HAP-1 (cell line): ENCODE measurements at places on chromosomes 5 and 9.

DNA sequence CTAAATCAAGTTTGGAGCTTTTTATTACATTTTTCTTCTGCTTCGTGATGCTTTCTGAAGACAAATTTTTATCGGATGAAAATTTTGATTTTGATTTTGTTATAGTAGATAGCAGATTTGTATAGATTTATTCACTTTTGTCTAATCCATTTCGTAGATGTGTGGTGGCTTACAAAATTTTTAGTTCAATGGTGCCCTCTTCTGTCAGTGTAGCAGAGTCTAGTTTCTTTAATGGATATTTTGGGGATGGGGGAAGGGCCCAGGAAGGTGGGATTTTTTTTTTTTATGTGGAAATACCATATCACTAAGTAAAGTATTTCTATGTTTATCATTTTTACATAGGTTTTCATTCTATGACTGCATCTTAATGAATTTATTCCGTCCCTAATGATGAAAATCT, 259.9 kb upstream of the TARS1 start:
- peak; percentile 19 for DNase-seq

DNA sequence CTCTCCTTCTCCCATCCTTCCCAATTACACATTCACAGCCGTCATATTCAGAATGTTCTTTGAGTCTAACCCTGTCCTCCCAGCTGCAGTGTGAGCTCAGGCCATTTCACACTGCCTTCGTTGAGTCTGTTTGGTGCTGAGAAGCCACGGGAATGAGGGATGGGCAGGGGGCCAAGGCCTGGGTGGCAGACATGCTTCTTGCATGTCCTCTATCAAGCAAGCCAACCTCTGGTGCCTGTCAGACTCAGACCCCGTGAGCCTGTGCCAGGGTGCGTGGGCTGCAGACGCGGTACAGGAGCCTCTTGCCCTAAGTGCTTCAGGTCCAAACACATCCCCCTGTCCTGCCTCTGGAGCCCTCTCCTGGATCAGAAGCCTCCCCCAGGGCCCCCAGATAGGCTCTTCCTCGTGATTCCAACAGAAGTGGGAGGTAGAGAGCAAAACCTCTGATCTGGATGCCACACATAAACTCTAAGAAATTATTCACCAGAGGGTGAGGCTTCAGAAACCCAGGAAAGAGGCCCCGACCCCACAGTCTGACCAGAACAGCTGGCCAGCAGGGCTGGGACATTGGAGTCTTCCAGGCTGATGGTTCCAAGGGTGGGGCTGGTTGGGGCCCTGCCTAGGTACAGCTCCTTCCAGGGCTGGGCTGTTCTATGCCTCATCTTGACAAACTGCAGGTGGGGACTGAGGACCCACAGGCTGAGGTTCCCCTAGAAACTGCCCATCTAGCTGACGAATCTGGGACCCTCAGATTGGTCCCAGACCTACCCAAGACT, 46.7 kb upstream of the CDKN2AIPNL start:
- no peak for DNase-seq

GRCh38 chr5:168291342-168291963, at the start of gene WWC1:
TSS of gene WWC1 (plus strand) at chr5:168291645. CDS start at chr5:168292153, 508 bp downstream.
- peak; percentile 90 for DNase-seq

DNA sequence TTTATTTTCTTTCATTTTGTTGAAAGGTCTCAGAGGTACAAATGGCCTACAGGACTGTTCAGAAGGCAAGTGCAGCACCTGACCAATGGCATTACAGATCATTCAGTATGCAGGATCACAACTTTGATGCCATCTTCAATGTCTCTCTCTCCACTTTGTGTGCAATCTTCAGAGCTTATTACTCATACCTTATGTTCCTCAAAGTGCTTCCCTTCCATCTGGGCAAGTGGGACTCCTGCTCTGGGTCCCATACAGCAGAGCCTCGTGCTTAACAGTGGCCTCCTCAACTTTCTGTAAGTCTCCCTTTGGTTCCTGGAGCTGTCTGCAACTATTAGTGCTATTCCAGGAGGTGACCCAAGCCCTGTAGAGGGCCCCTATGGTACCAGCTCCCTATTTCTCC, 358.4 kb upstream of the RPS23 start:
- DNase-seq: no peak

DNA sequence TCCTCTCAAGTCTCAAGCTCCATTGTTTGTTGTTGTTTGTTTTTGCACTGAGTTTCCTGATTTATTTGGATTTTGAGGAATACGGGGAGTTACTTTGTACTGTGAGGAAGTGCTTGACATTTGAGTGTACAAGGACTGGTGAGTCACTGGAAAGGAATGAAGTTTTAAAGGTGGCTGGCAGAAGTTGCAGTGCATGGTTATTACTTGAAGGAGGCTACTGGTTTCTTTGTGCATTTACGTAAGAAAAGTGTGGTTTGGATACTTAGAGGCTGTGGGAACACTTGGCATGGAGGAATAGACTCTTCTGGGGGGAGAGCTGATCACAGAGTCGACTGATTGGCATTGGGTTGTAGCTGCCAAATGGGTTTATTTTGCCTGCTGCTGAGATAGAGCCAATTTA, 919.0 kb downstream of the TAF11L14 start:
- no peak for DNase-seq

DNA sequence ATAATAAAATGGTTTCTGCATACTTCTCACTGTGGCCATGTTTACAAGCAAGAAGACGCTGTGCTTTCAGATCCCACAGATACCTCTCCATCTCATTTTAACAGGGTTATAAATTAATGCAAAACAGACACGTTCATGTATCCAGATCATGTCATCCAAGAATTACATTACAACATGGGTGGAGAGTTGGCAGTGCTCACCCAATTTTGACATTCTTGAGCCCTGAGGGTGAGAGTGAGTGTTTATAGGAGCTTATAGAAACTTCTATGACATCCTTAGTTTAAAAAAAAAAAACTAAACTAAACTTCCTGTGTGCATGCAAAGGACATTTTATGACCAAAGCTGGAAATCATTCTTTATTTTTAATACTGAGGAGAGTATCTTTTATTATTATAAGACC, 9.1 kb downstream of the PRKACG start:
- DNase-seq: no peak

GRCh38 chr5:129124608-129125007, 30.1 kb downstream of the ISOC1 start:
- no peak for DNase-seq

- peak; percentile 79 for DNase-seq
Measured at GRCh38 chr5:14628346-14628745, 36.2 kb upstream of the OTULIN start.

GRCh38 chr5:72185496-72186329, 78.4 kb downstream of the MAP1B start:
- DNase-seq: no peak

GRCh38 chr9:72205513-72205912, 56.3 kb downstream of the GDA start:
- no peak for DNase-seq

- DNase-seq: no peak
Measured at GRCh38 chr9:77432053-77432452, 216.1 kb downstream of the GNA14 start.
